ENCODE measurements at places on chromosomes 2 and 18. TPM values are rescaled to one million over a fixed set of nuclear protein-coding genes. Genes with fewer than 3 reads are reported as not detected.

DSG1 gene
- not detected for total RNA-seq

WDFY1 gene
- 82.5 TPM for total RNA-seq

EFEMP1 gene
- not detected for total RNA-seq

RBM44 gene
- total RNA-seq = 1.3 TPM

CNTNAP5 gene
- total RNA-seq = not detected

REG1B gene
- total RNA-seq = not detected

SLC9A4 gene
- total RNA-seq = 0.10 TPM

XDH gene
- 0.15 TPM for total RNA-seq

- DNase-seq = no peak
These were observed 30.6 kb downstream of the TIMM21 start for GRCh38 chr18:74178884-74179283.

- no peak for DNase-seq
These were observed 25.9 kb downstream of the RAMP1 start for GRCh38 chr2:237885111-237885930.

GRCh38 chr18:75060185-75060584, 148.8 kb downstream of the PTGR3 start:
- DNase-seq = no peak

DNA sequence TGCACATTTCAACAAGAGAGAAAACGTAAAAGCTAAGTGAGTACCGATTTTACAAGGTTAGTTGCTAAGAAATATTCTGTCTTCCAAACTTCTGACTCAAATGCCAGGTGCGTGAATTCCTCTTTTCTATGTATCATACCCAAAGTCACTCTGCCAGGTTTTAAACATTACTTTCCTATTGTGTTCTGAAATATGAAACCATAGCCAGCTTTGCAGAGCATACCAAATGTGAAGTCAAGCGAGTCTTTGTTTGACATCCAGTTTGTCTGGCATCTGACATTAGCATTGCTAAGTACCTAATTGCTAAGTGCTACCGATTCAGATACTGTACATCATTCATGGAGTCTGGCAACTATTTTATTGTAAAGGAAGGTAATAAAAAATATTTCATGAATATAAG, 321.9 kb upstream of the GALNT5 start:
- DNase-seq = no peak

- DNase-seq = no peak
These were observed 304.0 kb downstream of the LNPK start for GRCh38 chr2:175698061-175698460.

GRCh38 chr18:3012136-3013023, 564 bp downstream of the LPIN2 start:
- DNase-seq = peak; percentile 45

DNA sequence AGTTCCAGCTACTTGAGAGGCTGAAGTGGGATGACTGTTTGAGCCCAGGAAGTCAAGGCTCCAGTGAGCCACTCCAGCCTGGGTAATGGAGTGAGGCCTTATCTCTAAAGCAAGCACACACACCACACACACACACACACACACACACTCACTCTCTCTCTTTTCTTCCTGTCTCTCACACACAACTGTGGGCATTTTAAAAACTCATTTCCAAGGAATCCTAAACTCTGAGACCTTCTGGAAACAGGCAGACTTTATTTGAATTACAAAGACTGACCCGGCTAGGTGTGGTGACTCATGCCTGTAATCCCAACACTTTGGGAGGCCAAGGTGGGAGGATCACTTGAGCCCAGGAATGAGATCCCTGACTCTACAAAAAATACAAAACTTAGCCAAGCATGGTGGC, 21.3 kb downstream of the WDSUB1 start:
- no peak for DNase-seq

DNA sequence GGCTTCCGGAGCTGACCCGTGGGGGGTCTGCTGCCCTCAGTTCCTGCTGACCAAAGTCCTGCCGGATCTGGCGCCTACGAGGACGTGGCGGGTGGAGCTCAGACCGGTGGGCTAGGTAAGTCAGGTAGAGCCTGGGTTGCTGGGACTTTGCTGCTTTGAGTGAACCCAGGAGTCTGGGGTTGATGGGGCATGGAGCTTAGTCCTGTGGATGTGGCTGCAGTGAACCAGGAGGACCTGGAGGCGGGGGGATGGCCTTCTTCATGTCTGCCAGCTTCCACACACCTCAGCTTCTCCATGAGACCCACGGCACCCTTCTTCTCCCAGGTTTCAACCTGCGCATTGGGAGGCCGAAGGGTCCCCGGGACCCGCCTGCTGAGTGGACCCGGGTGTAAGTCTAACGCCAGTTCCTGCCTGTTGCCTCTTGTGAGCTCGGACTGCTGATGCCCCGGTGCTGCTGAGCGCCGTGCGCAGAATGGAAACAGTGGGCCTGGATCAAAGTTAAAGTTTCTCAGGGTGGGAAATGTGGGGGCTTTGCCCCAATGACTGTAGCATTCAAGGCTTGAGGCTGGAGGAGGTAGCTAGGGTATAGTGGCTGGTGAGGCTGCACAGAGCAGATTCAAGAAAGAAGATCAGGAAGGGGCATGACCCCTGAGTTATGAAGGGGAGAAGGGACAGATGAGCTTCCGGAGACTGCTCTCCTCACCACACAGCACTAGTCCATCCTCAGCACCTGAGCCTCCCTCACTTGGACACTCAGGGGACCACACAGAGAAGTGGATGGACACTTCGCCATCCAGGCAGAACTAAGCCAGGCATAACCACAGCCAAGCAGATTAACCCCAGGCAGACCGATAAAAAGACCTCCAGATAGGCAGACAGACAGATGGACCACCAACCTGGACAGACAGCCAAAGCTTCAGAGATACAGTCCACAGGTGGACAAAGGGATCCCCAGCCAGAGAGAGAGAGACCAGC, 17.3 kb downstream of the PTPN18 start:
- no peak for DNase-seq
